ENCODE measurements at places on chromosomes 7 and 10.

DNA sequence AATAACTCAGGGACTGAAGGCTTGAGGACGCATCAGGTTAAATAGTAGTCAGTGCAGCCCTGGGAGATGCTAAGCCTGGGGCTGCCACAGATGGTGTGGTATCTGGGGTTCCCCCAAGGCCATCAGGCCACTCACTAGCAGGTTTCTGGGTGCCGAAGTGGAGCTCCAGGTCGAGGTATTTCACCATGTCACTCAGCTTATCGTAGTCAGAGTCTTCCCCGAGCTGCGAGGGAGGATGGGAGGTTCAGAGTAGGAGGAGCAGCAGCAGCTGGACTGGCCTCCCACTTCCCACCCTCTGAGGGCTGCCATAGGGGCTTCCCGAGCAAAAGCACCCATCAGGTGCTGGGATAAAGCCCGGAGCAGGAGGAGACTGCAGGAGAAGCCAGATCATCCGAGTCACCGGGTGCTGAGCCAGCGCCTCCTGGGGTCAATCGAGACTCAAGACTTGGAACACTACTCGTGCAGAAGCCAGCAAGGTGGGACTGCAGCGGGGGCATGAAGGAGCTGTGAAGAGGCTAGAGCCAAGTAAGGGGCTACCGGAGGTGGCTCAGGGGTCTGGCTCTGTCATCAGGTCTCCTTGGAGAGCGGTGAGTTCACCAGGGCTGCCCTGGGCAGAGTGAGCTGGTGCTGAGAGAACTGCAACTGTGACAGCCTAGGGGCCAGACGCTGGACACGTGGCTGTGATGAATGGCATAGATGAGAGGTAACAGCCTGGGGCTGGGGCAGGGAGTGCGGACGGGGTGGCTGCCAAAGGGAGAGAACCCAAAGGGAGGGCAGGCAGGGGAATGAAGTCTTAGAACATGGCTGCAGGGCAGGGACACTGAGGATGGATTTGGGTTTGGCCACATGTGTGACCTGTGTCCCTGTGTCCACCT is 45.3 kb downstream of the GRID2IP start:
- DNase-seq: no peak

- no peak for DNase-seq
These were observed 7.8 kb downstream of the NPS start for GRCh38 chr10:127556916-127557315.

DNA sequence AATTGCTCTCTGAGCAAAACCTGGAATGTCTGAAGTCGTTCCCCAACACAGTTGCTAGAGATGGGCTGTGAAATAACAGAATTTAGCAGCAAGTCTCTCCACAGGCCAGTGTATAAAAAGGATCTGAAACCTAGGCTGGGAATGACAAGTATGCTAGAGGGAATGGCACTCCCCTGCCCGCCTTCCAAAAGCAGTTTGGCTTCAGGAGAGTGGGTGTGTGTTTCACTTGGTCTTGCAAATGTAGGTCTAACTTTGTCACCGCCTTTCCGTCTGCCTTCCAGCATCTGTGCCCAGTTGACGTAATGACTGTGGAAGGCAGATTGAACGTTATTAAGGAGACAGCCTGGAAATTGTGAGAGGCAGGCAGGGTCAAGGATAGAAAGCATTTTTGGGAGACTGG is 18.0 kb upstream of the MTURN start:
- peak; percentile 30 for DNase-seq

DNA sequence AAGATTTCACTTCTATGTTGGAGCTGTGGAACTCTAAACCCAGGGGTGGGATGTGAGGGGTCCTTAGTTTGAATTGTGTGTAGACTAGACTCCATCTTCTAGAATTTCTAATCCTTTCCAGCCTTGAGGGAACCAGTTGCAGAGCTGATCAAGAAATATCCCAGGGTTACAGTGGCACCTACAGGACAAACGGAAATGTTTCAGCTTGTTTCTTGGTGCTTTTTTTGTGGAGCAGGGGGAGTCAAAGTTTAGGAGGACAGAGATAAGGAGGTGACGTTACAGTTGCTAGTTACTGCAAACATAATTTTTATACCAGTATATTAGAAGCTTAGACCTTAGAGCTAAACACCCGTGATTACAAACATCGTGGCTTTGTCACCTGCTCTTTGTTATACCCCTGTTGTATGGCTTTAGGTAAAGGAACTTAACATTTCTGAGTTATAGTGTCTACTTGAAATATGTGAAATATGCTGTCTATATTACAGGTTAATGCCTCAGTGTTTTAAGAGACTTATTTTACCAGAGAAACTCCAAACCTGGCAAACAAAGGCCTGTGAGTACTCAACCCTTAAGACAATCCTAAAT is 84.5 kb upstream of the DYNC1I1 start:
- DNase-seq: no peak

- no peak for DNase-seq
These were observed 79.3 kb upstream of the MEOX2 start for GRCh38 chr7:15765753-15766152.

- DNase-seq: no peak
These were observed 65.6 kb downstream of the POM121L12 start for GRCh38 chr7:53101026-53101425.

Measured in inflammatory macrophage treated with lipopolysaccharide for 1 hour (primary cell).